Panc1 (cell line): ENCODE measurements at places on chromosomes 5 and 9. TPM values are rescaled to one million over a fixed set of nuclear protein-coding genes. Genes with fewer than 3 reads are reported as not detected.

The PCDHAC2 gene
- total RNA-seq, result 8.8 TPM

The PARP8 gene
- 20.2 TPM for total RNA-seq

The UBE2D2 gene
- 222 TPM for total RNA-seq

The OR13C2 gene
- not detected for total RNA-seq

The IL9 gene
- total RNA-seq, result not detected

The DDX4 gene
- not detected for total RNA-seq

The PTGER4 gene
- total RNA-seq, result 20.0 TPM

The RFESD gene
- 2.2 TPM for total RNA-seq

The PCA3 gene
- total RNA-seq, result not detected

The LRRC14B gene
- 0.82 TPM for total RNA-seq

- no peaks in the 10 kb centered on the region for H3K36me3 ChIP-seq
- H3K27ac ChIP-seq, result no peak overlapping the region
- H3K27me3 ChIP-seq, result no peaks in the 10 kb centered on the region
- DNase-seq, result no peak
- H3K4me3 ChIP-seq, result no peak overlapping the region
Measured at GRCh38 chr9:84438391-84438790, 97.8 kb upstream of the SLC28A3 start.

DNA sequence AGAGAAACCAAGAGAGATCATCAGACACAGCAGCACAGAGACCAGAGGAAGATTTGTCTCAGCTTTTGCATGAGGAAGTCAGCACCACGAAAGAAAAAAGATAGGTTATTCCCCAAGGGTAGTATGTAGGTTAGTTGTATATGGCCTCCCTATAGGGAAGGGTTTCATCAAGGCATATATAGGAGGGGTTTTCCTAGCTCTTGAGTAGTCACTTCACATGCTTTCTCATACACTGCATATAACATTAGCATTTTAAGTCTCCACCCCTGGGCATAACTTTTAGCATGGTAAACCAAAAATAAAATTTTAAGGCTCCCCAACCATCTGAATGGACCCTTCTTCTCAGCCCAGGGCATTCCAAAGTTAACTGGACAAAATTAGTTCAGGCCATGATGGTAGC is 1571.6 kb upstream of the ACO1 start:
- H3K36me3 ChIP-seq, result no peaks in the 10 kb centered on the region
- no peaks in the 10 kb centered on the region for H3K4me1 ChIP-seq
- H3K4me3 ChIP-seq, result no peak overlapping the region
- no peaks in the 10 kb centered on the region for H3K27me3 ChIP-seq
- H3K27ac ChIP-seq, result no peak overlapping the region

DNA sequence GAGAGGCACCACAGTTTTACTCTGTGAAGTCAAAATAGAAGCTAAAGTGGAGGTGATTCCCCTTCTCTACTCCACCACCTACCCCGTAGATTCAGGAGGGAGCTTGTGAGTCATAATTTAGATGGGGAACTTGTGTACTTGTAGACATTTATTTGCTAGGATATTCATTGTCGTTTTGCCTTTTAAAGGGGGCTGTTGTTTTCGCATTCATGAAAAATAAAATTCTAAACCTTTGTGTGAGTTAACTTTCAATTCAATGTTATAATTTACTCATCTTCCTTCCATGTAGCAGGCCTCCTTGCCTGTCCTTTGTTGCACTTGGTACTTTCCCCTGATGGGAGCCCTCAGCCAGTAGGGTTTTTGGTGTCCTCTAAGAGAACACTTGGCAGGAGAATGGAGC is 22.0 kb downstream of the SECISBP2 start:
- H3K4me1 ChIP-seq, result no peaks in the 10 kb centered on the region
- H3K36me3 ChIP-seq, result no peaks in the 10 kb centered on the region; the same call in 1 of the 2 replicates
- no peak overlapping the region for H3K27ac ChIP-seq
- no peaks in the 10 kb centered on the region for H3K27me3 ChIP-seq

- H3K4me3 ChIP-seq, result peak overlapping the region; percentile 66
- no peaks in the 10 kb centered on the region for H3K27me3 ChIP-seq
- H3K27ac ChIP-seq, result no peak overlapping the region
- no peak for DNase-seq
Measured at GRCh38 chr9:99905833-99906402, 536 bp upstream of the STX17 start.

- H3K27me3 ChIP-seq, result no peaks in the 10 kb centered on the region
- no peak for DNase-seq
- no peak overlapping the region for H3K27ac ChIP-seq
- no peaks in the 10 kb centered on the region for H3K36me3 ChIP-seq
- H3K4me1 ChIP-seq, result no peaks in the 10 kb centered on the region
Measured at GRCh38 chr5:169521366-169521983, 62.1 kb upstream of the SPDL1 start.

GRCh38 chr5:76384705-76385104 is 18.4 kb upstream of the IQGAP2 start:
- H3K4me1 ChIP-seq, result no peaks in the 10 kb centered on the region
- no peak overlapping the region for H3K4me3 ChIP-seq
- H3K27ac ChIP-seq, result no peak overlapping the region
- H3K27me3 ChIP-seq, result no peaks in the 10 kb centered on the region
- DNase-seq, result no peak

DNA sequence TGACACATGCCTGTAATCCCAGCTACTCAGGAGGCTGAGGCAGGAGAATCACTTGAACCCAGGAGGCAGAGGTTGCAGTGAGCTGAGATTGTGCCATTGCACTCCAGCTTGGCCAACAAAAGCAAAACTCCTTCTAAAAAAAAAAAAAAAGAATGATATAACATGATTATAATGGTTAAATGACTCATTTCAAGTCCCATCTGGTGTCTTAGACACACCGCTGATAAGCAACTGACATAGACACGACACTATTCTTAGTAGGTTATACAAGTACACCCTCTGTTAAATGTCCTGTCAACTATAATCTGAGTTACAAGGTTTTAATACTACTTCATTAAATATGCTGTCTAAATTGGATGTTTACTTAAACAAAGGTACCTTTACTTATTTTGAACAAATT is 405.3 kb upstream of the CLINT1 start:
- H3K4me1 ChIP-seq, result no peaks in the 10 kb centered on the region
- H3K27me3 ChIP-seq, result no peaks in the 10 kb centered on the region
- DNase-seq, result no peak
- H3K36me3 ChIP-seq, result no peaks in the 10 kb centered on the region
- H3K4me3 ChIP-seq, result no peak overlapping the region

DNA sequence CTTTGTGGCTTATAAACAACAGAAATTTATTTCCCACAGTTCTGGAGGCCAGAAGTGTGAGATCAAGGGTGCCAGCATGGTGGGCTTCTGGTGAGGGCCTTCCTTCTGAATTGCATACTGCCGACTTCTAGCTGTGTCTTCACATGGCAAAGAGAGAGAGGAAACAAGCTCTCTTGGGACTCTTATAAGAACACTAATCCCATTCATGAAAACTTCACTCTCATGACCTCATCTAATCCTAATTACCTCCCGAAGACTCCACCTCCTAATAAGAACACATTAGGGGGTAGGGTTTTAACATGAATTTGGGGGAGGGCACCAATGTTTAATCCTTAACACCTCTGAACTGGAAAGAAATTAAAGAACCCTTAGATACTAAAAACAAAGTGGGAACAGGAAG is 75.9 kb upstream of the MINAR2 start:
- H3K36me3 ChIP-seq, result no peaks in the 10 kb centered on the region
- no peak for DNase-seq
- no peak overlapping the region for H3K27ac ChIP-seq
- H3K4me3 ChIP-seq, result no peak overlapping the region

GRCh38 chr5:171989946-171990712 is 16.3 kb downstream of the FBXW11 start:
- H3K4me1 ChIP-seq, result peaks cover 32% of the 10 kb centered on the region
- no peaks in the 10 kb centered on the region for H3K36me3 ChIP-seq
- no peak for DNase-seq

DNA sequence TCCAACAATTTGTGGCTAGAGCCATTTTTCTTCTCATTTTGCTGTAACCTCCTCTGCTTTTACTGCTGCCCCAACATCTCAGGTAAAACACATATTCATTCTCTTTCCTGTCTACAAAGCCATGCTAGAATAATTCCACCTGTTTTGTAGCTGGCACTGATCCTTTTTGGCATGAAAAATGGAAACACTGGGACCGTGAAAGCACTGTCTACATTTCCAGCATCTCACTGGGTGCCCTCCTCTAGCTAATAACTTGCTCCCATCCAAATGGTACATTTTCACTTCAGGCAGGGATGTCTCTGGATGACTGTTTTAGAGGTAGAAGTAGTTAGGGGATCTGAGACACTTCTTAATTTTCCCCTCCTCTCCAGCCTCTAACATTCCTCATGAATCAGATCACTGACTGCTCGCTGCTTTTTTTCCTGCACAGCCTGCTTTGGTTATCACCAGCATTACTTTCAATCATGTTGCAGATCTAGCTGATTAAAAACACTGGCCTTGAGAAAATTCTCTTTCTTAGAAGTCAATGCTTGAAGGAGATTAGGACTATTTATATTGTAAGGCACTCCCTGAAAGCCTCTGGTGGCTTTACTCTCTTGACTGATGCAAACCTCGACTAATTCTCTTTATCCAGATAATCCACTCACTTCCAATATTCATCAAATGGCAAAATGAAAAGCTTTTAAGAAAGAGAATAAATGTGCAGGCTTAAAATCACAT is 1312.6 kb upstream of the DMAC1 start:
- no peaks in the 10 kb centered on the region for H3K36me3 ChIP-seq
- no peaks in the 10 kb centered on the region for H3K27me3 ChIP-seq
- H3K27ac ChIP-seq, result no peak overlapping the region
- no peaks in the 10 kb centered on the region for H3K4me1 ChIP-seq
- no peak overlapping the region for H3K4me3 ChIP-seq
- DNase-seq, result no peak
